Suprapubic skin (tissue), 4 donors: ENCODE measurements at places on chromosomes 11 and 22.

- DNase-seq = no peak
Observed at GRCh38 chr11:10414659-10415058, 40.4 kb upstream of the AMPD3 start.

DNA sequence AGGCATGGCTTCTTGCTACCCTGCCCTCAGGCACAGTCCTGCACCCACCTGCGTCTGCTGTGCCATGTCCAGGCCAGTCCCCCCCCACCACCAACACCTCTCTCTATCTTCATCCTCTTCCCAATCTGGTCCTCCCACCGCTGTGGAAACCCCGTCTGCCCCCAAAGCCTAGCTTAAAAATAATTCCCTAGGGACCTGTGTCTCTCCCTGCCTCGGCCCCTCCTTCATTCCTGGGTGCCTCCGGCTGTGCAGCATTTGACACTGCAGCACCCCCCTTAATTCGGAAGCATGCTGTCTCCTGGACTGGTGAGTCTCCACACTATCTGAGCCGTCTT, 2.5 kb upstream of the ASCL2 start:
- DNase-seq = peak; percentile 43

DNA sequence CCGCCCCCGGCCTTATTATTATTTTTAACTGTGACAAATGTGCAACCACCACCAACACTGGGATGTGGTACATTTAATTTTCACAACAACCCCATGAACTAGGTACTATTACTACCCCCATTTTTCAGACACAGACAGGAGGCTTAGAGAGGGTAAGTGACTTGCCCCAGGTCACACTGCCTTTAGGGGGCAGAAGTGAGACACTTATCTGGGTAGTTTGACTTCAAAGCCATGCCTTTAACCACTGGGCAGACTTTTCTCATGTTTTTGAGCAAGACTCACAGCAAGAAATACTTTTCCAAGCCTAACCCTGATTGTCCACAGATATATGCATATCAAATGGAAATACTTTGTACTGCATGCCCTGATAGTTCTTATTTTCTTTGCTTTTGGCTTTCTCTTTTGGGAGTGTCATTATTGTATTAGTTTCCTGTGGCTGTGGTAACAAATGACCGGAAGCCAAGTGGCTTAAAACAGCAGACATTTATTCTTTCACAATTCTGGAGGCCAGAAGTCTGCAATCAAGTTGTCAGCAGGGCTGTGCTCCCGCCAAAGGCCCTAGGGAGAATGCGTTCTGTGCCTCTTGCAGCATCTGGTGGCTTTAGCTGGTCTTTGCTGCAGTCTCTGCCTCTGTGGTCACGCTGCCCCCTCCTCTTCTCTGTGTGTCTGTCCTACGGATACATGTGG, 110.8 kb downstream of the GRIK4 start:
- no peak for DNase-seq

DNA sequence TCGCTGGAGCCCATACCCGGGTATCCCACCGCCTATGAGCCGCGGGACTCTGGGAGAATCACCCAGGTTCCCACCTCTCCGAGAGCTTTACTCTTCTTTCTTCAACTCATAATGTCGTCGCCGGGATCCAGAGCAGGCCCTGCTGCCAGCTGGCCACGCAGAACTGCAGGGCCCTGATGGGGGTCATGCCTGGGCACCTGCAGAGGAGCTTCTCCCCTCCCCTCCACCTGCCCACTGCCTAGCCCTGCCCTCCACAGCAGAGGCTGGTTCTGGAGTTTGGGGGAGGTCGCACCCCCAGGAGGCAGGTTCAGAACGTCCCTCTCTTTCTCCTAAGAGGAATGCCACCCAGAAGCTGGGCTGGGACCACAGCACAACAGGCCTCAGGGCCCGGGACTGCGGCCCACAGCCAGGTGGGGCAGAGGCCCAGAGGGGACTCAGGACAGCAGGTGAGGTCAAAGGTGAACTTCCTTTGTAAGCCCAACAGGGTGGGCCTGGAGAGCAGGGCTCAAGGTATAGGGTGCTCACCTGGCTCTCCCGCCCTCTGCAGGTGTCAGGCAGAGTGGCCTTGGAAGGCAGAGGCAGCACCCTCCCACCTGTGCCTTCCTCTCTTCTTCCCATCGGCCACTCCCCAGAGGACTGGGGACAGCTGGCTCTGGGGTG, 1.9 kb downstream of the SLC25A45 start:
- DNase-seq = no peak

DNA sequence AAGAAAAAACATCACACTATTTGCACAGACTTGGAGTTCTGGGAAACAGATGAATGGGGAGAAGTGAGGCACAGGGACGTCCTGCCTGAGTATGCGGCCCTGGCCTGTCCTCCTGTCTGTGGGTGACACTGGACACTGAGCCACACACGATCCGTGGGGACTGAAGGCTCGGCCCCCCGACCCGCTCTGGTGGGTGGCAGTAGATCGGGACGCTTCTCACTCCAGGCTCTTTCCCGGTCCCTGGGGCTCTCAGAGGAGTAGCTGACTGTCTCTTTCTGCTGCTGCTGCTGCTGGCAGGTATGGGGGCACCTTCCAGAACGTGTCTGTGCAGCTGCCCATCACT, 27.7 kb downstream of the MUC6 start:
- no peak for DNase-seq

GRCh38 chr11:107567739-107568335, 2.3 kb upstream of the ALKBH8 start:
- no peak for DNase-seq

DNA sequence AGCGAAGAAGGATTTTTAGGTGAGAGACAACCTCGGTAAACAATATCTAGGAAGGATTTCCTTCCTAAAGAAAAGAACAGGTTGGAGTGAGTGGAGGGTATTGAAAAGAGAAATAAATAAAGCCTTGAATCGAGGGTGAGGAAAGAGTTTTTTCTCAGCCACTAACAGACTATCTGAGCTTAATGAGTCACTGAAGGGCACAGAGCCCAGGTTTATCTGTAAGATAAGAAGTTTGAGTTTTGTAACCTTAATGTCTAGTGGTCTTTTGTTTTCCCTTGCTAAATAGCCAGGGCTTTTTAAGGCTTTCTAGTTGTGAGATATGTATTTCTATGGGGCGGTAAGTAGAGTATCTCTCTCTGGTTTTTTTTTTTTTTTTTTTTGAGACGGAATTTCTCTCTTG, 394.5 kb upstream of the KIRREL3 start:
- no peak for DNase-seq

DNA sequence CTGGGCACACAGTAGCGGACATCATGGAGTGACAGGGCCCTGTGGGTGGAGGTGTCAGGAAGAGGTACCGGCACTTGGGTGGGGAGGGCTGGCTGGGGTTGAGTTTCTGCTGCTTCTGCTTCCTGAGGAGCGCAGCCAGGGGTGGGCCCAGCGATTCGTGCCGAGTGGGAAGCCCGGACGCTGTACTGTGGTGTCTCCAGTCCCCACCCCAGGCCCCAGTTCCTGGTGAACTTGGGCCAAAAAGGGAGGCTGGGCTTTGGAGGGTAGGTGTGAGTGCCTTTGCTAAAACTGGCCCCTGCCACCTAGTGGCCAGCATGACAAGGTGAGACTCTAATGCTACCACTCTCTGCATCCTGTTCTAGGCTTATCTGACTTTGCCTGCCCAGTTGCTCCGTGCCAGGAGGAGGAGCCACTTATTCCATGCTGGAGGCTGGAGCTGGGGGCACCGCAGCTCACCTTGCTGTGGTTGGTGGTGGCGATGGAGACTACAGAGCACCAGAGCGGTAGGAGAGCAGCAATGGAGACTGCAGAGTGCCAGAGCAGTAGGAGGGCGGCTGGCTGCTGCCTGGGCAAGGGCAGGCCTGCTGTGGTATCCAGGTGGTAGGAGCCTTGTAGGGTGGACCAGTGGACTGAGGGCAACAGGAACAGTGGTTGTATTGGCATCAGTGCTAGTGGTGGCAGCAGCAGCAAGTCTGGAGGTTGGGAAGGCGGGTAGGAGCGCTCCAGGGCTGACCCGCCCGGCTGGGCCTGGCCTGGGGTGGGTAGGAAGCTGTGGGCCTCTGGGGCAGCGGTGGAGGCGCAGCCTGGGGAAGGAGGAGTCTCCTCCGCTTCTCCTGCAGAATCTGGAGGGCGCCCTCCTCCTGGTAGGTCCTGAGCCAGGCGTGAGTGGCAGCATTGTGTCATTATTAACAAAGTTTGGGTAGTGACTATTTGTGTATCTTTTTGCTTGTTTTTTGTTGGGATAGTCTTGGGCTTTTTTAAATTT, 2.2 kb upstream of the RFPL2 start:
- no peak for DNase-seq

DNA sequence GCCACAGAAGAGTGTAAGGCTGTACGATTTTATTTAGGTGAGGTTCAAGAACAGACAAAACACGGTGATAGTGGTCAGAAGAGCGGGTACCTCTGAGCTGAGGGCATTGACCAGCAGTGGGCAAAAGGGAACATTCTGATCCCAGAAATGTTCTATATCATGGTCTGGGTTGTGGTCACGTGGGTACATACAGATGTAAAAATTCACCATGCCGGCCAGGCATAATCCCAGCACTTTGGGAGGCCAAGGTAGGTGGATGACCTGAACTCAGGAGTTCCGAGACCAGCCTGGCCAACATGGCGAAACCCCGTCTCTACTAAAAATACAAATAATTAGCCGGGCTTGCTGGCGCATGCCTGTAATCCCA, 31.1 kb upstream of the GCAT start:
- DNase-seq = no peak

- DNase-seq = no peak
Observed at GRCh38 chr11:67320011-67320410, 16.7 kb downstream of the SSH3 start.

- DNase-seq = no peak
Observed at GRCh38 chr22:45469281-45470073, 33.2 kb upstream of the FBLN1 start.

DNA sequence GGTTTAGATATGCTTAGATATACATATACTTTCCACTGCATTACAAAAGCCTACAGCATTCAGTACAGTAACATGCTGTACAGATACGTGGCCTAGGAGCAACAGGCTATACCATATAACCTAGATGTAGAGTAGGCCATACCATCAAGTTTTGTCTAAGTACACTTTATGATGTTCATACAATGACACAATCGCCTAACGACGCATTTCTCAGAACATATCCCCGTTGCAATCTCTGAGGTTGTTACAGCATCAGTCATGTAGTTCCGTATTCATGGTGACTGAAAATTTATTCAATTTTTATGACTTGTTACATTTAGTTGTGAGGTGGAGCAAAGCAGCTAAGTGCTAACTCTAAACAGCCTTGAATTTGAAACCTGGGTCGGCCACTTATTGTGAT, 6.7 kb downstream of the ZBTB44 start:
- no peak for DNase-seq

GRCh38 chr11:119149018-119149785, at the start of gene ABCG4:
Gene ABCG4 (plus strand): TSS chr11:119149052. CDS start chr11:119149966, 914 bp downstream.
- no peak for DNase-seq

DNA sequence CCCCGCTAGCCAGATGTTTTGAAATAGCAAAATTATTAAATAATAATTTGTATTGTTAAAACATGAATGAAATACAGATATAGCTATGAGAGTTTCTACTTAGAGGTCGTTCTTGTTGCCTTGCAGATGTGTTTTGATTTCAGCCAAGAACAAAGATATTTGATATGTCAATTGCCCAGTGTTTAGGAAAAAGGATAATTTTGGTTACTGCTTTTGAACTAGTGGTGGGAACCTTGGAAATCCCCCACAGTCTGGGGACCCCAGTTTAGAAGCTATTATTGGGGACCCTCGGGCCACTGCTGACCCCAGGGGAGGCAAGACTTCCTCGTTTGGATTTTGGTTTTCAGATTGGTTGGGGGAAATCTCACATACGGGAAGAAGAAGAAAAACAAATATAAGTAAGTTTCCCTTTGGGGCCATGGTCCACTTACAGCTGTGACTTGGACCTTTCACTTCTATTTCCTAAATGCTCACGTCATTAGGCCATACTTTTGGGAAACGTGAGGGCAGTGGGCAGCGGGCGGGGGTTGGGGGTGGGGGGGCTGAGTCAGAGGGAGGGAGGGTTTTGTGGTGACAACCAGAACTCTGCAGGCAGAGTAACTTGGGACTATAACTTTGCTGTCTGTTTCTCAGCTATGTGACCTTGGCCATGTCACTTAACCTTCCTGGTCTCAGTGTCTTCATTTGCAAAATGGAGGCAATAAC, 37.0 kb downstream of the LDLRAD3 start:
- DNase-seq = no peak

DNA sequence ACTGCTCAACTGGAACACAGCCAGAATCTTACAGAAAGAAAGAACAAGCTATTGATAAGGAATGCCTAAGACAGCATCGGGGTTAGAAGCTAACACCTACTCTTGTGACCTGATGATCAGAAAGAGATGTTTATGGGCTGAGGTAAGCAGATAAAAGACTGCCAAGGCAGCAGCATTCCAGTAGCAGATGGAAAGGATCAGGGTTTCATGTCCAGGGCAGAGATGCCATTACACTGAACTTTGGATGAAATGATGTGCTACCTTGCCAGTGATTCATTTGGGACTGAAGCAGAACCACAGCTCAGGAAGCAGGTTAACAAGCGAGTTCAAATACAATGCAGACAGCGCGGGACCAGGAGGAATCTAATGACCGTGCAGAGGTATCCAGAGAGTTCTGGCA, 27.1 kb upstream of the APOA1 start:
- no peak for DNase-seq

GRCh38 chr11:100680070-100680469, 7.0 kb upstream of the ARHGAP42 start:
- DNase-seq = no peak

DNA sequence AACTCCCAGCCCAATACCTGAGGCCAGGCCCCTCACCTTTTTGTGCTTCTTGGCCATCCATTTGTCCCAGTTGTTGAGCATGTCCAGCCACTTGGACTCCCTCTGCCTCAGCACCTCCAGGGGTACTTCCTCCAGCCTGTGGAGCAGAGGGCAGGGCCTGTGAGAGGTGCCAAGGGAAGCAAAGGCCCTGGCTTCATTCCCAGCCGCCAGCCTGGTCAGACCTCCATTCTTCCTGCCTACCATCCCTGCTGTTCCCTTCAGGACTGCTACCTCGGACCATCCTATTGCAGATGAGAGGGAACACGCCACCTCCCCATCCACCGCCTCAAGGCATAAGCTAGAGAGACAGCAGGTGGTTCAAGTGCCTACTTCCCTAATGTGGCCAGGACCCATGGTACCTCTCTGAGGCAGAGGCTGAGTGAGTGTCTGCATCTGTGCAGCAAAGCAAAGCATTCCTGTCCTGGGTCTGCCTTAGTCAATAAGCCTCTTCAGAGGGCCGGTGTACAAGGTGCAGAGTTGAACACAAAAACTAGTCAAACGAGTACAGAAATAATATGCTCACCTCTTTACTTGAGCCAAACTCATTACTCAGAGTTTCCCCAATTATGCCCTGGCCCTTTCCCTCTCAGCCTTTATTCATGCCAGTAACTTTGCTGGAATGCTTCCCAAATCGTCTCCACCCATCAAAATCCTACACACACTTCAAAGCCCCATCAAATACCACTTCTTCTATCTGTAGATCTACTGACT, 15.4 kb upstream of the CASTOR1 start:
- no peak for DNase-seq

DNA sequence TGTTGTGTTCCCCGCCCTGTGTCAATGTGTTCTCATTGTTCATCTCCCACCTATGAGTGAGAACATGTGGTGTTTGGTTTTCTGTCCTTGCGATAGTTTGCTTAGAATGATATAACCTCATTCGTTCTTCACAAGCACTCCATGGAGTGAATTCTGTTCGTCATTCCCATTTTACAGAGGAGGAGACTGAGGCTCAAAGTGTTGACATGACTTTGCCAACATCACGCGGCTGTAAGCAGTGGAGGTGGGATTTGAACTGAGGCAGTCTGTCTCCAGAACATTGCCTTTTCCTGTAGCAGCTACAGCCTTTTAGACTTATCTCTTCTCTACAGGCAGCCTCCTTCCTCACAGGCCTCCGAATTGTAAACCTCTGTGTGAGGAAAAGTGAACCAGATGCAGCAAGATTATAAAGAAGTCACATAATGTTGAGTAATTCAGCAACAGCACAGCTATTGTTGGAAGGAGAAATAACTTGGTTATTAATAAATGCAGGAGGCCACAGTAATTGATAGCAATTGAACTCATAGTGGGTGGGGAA, 74.6 kb downstream of the MYO18B start:
- DNase-seq = no peak
